CD4-positive, alpha-beta T cell treated with Interleukin-17A for 4 hours (primary cell): ENCODE measurements at places on chromosomes 1 and 21.

DNA sequence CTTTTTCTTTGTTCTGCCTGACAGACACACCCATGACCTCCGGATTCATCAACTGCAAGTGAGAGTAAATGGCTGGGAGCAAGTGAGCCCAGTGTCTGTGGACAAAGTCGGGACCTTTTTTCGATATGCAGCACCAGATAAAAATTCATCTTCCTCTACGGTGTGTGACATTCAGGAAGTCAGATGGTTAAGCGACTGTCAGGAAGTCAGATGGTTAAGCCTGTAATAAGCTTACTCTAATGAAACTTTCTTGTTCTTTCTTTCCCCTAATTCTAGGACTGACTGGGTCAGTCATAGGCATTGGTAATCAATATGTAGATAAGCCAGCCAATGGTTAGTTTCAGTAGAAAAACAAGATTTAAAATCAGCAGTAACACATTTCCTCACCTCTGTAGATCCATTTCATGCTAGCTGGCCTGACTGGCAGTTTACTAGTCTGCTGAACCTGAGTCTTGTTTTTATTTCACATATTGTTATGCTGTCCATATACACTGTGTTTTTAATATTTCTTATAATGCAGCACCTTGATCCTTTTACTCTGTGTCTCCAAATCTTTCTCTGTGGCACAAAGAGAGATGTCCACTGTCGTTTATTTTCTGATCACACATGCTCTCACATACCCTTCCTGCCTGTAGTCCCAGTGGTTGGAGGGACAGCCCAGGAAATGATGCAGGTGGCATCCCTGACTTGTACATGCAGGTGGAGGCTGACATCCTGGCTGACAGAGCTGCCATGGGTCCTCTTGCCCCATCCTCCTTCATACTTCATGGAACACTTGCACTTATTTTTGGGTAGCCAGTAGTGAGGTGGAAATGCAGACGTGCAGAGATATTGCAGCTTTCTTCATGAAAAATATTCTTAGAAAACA, 115.8 kb downstream of the VPS13D start:
- DNase-seq: peak; percentile 49

DNA sequence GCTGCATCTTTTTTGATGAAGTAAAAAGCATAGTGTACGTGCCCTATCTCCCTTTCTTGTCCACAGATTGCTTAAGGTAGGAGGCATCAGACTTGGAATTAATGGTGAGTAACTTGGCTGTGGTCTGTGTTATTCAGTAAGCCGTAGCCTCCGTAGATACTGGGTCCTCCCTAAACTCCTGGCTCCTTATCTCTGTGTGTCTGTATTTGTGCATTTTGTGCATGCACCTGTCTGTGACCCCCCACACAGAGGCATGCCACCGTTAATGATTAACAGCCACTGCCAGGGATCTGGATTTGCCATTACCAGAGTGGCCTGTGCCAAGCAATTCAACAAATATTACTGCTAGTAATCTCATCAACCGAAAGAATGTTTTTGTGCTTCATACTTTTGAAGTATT, 31.9 kb downstream of the MAP3K21 start:
- DNase-seq: no peak

GRCh38 chr1:46303872-46304326, 401 bp downstream of the UQCRH start:
- no peak for DNase-seq

- DNase-seq: no peak
Measured at GRCh38 chr1:107789817-107790524, 175.0 kb downstream of the VAV3 start.

GRCh38 chr1:89939059-89939570, 55.8 kb upstream of the ZNF326 start:
- DNase-seq: no peak

GRCh38 chr1:59687081-59687480, 127.7 kb upstream of the HOOK1 start:
- DNase-seq: no peak

GRCh38 chr1:35726450-35727433, 8.1 kb upstream of the C1orf216 start:
- DNase-seq: peak; percentile 71

DNA sequence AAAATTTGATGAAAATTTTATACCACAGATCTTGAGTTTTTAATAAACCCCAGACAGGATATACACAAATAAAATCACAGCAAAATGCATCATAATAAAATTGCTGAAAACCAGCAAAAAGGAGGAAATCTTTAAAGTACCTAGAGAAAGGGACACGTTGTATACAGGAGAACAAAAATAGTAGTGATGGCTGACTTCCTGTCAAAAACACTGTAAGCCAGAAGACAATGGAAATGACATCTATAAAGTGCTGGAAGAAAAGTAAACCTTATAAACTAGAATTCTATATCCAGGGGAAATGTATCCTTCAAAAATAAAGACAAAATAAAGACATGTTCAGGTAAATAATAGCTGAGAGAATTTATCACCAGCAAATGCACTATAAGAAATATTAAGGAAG, 14.6 kb upstream of the PTGFRN start:
- DNase-seq: no peak

- no peak for DNase-seq
Measured at GRCh38 chr1:248739572-248740205, 15.9 kb downstream of the LYPD8 start.

DNA sequence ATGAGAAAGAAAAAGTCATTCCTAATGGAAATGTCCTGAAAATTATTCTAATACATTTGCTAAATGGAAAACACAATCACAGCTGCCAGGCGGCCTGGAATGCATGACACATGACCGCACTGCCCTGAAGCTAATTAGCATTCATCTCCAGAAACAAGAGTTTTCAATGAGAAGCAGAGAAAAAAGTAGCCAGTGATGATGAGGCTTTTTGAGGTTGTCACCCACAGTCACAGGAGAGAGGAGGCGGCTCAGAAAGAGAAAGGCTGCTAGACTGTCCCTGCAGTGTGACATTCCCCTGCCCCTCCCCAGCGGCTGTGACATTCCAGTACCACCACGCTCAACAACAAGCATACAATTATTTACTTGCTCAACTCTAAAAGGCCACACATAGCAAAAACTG, 122.9 kb upstream of the KRTAP19-8 start:
- DNase-seq: peak; percentile 47

DNA sequence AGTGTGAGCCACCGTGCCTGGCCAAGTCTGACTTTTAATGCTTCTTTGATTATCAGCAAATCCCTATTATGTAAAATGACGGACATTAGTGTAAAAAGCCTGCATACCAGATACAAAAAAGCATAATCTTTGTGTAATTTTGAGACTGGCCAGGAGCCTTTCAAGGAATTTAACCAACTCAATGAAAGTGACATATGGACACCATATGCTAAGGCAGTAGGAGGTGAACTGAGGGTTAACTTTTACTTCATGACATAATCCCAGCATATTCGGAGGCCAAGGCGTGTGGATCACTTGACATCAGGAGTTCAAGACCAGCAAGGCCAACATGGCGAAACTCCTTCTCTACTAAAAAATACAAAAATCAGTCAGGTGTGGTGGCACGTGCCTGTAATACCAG, 94.6 kb downstream of the EIF4G3 start:
- no peak for DNase-seq

GRCh38 chr21:35473496-35473895, 424.4 kb upstream of the RUNX1 start:
- no peak for DNase-seq

DNA sequence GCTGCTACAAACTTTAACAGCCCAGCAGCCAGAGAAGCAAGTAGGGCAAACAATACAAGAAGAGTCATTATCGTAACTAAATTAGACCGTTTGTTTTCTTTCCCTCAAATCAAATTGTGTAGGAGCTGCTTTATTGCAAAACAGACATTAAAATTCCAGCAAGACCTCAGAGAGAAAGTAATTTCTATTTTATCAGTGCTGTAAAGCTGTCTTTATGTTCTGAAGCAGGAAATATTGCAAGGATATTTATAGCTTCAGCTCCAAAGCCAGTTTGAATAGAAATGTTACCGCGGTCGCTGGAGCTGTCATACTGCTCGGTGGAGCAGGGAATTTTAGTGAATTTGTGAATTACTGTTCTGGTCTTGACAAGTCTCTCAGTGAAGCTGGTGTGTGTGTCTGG, 503.8 kb upstream of the PLXNA2 start:
- no peak for DNase-seq

- DNase-seq: peak; percentile 8
Measured at GRCh38 chr1:112337028-112337531, 58.9 kb upstream of the CTTNBP2NL start.

DNA sequence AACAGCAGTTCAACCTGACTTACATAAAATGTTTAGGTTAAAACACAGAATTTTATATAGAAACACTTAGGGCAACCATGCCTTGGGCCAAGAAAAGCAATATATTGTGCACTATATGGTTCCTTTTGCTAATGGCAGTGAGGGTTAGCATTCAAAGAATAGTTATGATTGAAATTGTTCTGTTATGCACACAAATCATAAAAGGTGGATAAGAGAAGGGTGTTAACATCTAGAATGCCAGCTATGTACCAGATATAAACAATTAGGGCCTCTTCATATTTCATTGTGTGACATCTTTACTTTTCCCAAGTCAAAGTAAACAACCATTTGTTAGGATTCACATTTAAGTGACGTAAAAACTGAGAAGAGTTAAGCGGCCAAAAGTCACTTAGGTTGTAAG, 308.0 kb upstream of the B3GALT2 start:
- DNase-seq: no peak

DNA sequence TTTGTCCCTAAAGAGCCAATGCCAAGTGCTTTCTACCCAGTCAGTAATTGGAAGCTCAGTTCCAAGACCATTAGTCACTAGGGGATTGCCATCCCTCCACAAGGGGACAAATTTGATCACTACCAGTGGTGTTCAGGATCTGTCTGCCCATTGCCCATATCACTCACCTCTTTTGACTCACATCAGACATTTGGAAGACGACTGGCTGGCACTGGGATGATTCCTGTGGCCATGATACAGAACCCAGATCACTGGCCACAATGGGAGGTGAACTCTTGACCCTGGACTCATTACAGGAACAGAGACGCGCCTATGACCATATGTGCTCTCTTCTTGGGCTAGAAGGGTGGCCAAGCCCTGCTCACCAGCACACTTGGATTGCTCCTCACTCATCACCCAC, 71.0 kb downstream of the COLGALT2 start:
- no peak for DNase-seq

- peak; percentile 81 for DNase-seq
Measured at GRCh38 chr21:15065392-15066122, 757 bp upstream of the NRIP1 start.

GRCh38 chr1:71264039-71264438, 183.2 kb upstream of the ZRANB2 start:
- no peak for DNase-seq

GRCh38 chr1:183864611-183865010, 59.7 kb downstream of the RGL1 start:
- DNase-seq: no peak

- DNase-seq: no peak
Measured at GRCh38 chr1:155223047-155223446, 14.6 kb downstream of the MTX1 start.
